ENCODE measurements at places on chromosomes 3 and 15. TPM values are rescaled to one million over a fixed set of nuclear protein-coding genes. Genes with fewer than 3 reads are reported as not detected.

DNA sequence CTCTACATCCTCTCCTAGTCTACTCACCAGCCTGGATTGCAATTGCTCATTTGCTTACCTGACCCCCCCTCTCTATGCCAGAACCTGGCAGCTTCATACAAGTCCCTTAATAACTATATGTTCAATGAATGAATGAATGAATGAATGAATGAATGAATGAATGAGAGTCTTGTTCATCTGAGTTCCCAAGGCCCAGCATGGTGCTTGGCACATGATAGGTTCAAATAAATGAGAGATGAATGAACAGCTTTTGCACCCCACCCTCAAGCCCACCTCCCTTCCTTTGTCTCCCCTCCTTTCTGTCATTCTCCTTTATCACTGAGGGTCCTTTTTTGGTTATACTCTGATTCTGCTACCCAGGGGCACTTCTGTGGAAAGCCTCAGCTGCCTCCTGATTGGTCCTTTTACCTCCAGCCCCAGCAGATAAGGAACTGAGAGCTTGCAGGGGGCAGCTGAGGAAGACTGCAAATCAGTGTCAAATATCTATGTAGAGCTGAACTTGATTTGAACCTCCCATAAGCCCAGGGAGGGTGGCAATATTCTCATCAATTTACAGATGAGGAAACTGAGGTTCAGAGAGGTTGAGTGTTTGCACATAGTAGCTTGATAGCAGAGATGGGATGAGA, 54.1 kb upstream of the CHRNB4 start:
- H3K27ac ChIP-seq, result no peak overlapping the region
- no peak for DNase-seq
- H3K4me3 ChIP-seq, result no peak overlapping the region
- H3K27me3 ChIP-seq, result peaks cover 3% of the 10 kb centered on the region

GRCh38 chr3:178969004-178969700, 102.5 kb downstream of the ZMAT3 start:
- H3K4me1 ChIP-seq, result peaks cover 13% of the 10 kb centered on the region
- peaks cover 6% of the 10 kb centered on the region for H3K36me3 ChIP-seq
- no peak overlapping the region for H3K4me3 ChIP-seq
- no peak for DNase-seq

- H3K36me3 ChIP-seq, result no peaks in the 10 kb centered on the region
- no peak overlapping the region for H3K27ac ChIP-seq
- H3K27me3 ChIP-seq, result no peaks in the 10 kb centered on the region
- peaks cover 10% of the 10 kb centered on the region for H3K4me1 ChIP-seq
- DNase-seq, result peak; percentile 36
These were observed 16.9 kb downstream of the SLC24A1 start for GRCh38 chr15:65638681-65639089.

DNA sequence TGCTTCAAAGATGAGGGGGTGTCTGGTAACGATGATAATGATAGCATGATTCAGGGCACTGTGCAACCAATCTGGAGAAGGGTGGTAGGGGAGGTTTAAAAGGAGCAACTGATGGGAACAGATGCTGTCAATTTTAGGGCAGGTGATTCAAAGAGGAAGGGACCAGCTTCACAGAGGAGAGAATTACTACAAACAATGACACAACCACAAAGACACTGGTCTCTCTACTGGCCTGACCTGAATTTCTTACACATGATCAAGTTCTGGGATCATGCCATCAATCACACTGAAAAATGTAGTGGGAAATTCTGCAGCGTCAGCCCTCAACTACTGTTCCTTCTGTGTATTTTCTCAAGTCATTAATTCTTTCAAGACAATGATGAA, 2.6 kb upstream of the CDV3 start:
- H3K4me3 ChIP-seq, result no peak overlapping the region
- H3K4me1 ChIP-seq, result peaks cover 25% of the 10 kb centered on the region
- peaks cover 15% of the 10 kb centered on the region for H3K36me3 ChIP-seq
- H3K27me3 ChIP-seq, result no peaks in the 10 kb centered on the region
- DNase-seq, result no peak

GRCh38 chr3:118304557-118304956, 730.1 kb downstream of the IGSF11 start:
- H3K27me3 ChIP-seq, result no peaks in the 10 kb centered on the region
- no peak overlapping the region for H3K4me3 ChIP-seq
- no peak for DNase-seq

DNA sequence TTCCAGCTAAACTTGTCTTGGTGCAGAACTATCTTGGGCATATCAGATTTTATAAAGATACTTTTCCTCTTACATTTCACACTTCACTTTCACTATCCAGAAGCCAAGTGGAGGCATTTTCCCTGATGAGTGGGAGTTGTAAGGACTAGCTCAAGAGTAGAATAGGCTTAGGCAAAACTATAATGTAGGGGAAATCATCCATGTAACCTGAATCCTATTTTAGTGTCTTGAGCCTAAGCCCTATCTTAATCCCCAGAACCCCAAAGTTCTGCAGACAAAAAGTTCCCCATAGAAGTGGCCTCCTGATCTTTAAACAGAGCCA, 42.2 kb upstream of the CD47 start:
- H3K4me1 ChIP-seq, result peaks cover 95% of the 10 kb centered on the region
- peaks cover 97% of the 10 kb centered on the region for H3K36me3 ChIP-seq
- DNase-seq, result no peak

DNA sequence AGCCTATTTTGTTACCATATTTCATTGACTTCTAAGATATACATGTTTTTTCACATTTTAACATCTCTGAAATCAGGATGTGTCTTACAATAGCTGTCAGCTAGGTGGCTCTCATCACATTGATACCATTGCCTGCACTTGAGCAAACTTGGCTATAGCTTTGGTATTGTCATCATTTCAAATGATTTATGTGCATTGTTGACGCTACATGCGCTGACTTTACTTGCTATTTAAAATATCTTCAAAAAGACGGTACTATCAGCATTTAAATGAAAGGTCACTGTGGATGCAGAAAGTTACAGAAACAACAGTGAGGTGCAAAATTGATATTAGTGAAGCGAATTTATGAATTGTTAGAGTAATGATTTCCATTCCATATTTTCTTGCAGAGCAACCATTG, 54.0 kb upstream of the ABHD2 start:
- H3K36me3 ChIP-seq, result no peaks in the 10 kb centered on the region
- no peak overlapping the region for H3K4me3 ChIP-seq
- no peak overlapping the region for H3K27ac ChIP-seq
- peaks cover 3% of the 10 kb centered on the region for H3K4me1 ChIP-seq

GRCh38 chr15:57382969-57383368, 6.7 kb downstream of the CGNL1 start:
- H3K4me1 ChIP-seq, result no peaks in the 10 kb centered on the region
- no peak for DNase-seq
- H3K27me3 ChIP-seq, result peaks cover 11% of the 10 kb centered on the region
- H3K27ac ChIP-seq, result no peak overlapping the region
- no peaks in the 10 kb centered on the region for H3K36me3 ChIP-seq
- no peak overlapping the region for H3K4me3 ChIP-seq

Gene ZNF621
- total RNA-seq, result 17.8 TPM

Gene C3orf52
- total RNA-seq, result 9.3 TPM

Gene INAFM2
- 9.9 TPM for total RNA-seq

Gene CSTA
- not detected for total RNA-seq

Gene HAPLN3
- total RNA-seq, result 64.1 TPM
